Umbilical cord (tissue), 2 donors: ENCODE measurements at places on chromosomes 7 and 10. TPM values are rescaled to one million over a fixed set of nuclear protein-coding genes. Genes with fewer than 3 reads are reported as not detected.

- DNase-seq: no peak
Observed at GRCh38 chr10:119806334-119807130, 66.1 kb downstream of the MCMBP start.

DNA sequence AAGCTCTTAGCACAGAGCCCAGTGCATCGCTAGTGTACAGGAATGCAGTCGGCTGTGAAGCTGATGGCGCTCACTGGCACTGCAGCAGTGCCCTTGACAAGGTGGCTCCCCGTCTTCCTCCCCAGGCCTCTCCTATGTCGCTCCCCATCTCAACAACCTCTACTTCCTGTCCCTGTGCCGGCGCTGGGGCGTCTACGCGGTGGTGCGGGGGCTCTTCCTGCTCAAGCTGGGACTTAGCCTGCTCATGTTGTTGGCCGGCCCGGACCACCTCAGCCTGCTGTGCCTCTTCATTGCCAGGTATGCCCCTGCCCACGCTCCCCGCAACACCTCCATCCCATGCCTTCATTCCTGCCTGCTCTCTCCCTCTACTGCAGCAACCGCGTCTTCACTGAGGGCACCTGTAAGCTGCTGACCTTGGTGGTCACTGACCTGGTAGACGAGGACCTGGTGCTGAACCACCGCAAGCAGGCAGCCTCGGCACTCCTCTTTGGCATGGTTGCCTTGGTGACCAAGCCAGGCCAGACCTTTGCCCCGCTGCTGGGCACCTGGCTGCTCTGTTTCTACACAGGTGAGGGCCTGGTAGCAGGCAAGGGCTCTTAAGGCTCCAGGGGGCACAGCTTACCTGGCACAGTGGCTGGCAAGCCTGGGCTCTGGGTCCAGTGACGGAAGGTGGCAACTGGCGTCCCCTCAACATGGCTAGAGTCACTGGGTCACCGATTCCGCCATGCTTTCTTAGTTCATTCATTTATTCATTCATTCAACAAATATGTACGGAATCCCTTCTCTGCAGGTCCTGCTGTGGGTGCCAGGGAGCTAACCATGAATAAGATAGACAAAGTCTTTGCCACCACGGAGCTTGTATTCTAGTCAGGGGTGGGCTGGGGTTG is 22.3 kb upstream of the C10orf95 start:
- no peak for DNase-seq

- DNase-seq: peak; percentile 28
Observed at GRCh38 chr10:35355971-35356724, 19.8 kb downstream of the CCNY start.

- DNase-seq: peak; percentile 28
Observed at GRCh38 chr7:65832281-65832680, 40.6 kb upstream of the VKORC1L1 start.

ADCY1 gene
- total RNA-seq: 4.6 TPM

DNA sequence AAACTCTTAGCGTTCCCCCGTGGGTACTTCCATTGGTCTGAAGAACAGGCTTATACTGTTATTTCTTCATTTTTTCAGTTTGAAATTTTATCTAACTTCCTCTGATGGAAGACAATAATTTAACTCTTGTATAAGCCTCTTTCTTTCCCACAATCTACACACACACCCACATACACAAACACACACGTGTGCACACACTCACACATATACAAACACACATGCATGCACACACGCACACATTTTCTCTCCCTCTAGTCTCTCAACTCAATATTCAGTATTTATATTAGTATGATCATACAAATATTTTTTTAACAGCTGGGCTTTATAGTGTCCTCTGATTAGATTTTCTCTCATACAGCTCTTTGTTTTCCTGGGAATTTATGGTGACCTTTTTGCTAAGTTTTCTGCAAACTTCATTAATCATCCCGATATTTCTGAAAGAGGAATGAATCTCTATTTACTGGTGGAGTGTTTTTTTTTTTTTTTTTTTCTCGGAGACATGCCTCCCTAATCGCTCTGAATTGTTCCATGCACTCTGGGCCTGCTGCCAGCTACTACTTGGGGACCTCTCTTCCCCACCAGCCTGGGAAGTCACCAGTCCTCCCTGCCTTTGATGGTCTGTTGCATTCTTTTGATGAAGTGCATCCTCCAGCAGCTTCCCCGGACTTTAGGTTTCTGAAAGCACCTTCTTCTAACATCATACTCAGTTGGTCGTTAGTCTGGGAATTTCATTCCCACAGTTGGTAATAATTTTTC is 75.5 kb downstream of the ZNF777 start:
- DNase-seq: no peak

PDZD7 gene
- 0.48 TPM for total RNA-seq

DNA sequence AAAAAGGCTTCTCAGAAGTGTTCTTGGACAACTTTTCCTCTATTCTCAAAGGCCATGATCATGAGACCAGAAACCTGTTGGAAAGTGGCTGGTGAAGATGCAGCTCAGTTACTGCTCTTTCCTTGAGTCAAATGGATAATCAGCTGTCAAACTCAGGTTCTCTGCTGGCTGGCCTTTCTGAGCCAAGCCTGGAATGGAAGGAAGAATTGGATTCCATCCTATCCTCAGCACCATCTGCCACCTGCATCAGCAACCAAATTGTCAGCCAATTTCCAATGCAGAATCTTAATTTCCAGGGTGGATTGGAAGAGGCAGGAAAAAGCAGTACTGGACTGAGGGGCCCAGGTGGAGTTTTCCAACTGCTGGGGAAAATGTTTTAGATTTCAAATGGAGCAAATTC is 631.7 kb downstream of the KCNMA1 start:
- no peak for DNase-seq

DNA sequence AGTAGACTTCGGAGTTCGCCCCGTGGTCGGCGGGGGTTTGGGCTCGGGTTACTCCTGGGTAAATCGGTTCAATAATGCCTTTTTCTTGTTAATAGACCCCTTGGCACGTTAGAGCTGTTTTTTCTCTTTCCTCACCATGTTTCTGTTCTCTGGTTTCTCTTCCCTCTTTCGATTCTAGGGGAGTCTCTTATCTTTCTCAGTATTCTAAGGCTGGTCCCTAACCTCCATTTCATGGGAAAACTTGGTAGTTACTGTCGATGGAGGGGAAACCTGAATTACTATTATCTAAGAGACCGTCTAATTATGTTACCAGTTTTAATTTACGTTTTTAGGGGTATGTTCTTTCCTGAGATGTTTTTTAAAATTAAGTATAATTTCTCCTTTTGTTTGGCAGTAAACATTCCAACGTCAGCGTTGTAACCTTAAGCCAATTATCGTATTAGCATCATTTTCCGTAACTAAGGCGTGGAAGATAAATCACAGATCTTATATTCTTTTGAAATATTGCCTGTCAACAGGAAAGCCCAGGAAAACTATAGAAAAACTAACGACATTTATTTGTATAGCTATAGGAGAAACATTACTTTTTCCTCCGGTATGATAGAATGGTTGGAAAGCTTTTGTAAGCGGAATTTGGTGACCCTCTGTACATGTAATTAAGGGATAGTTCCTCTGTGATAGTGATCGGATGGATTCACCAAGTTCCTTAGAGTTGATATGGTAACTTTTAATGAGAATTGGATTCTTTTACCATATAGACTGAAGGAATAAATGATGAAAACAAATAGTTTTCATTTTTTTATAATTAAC is 847 bp downstream of the BTAF1 start:
- DNase-seq: peak; percentile 19

- DNase-seq: no peak
Observed at GRCh38 chr7:120860156-120860555, 2.2 kb upstream of the TSPAN12 start.

DNA sequence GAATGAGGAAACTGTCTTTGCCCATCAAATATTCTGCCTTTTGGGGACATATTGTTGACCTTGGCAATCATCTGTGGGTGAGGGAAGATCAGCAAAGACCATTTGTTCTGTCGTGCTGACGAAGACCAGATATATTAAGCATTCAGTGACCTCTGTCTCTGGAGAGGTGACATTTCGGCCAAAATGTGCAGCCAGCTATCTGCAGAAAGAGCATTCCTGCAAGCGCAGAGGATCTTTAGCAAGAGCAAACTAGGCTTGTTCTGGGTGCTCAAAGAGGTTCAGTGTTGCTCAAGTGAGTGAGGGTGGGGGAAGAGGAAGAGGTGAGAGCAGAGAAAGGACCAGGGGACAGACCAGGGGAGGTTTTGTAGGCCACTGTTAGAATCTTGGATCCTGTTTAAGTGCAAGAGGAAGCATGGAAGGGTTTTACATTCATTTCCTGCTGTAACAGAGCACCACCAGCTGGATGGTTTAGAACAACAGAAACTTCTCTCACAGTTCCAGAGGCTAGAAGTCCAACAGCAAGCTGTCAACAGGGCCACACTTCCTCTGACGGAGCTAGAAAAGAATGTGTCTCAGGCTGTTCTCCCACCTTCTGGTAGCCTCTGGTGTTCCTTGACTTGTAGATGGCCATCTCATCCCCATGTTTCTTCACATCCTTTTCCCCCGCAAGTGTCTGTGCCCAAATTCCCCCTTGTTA is 11.2 kb downstream of the C10orf120 start:
- DNase-seq: peak; percentile 24

DNA sequence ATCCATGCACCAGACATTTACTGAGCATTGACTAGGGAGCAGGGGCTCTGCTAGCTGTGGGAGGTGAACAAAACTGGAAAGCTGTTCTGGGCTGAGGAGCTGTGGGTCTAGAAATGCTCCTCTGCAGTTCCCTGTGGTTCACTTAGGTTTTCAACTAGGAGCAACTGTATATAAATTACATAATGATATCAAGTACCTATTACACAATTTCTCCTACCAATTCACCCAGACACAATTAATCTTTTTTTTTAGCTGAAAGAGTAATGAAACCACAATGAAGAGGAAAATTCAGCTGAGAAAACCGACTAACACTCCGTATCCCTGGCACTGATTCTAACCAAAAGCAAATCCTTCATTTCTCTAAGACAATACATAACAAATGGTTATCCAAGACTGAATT is 39.4 kb downstream of the COL28A1 start:
- no peak for DNase-seq

DNA sequence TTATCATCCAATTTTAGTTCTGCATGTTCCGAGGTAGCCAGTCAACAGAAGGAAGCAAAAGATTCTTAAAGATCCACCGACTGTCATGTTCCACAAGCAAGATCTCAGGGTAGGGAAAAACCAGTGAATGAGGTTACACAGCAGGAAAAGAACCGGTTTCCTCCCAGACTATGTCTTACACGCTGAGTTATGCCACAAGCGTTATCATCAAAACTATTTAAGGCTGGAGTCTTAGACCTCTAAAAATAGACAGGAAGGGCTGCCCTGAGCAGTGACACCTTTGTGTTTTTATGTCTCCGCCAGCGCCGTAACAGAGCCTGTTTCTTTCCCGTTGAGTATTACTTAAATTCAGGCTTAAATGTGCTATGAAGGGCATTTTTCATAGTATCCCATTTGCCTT is 48.3 kb downstream of the PROSER2 start:
- peak; percentile 73 for DNase-seq

GRCh38 chr10:114276671-114277070 is 37.6 kb downstream of the VWA2 start:
- no peak for DNase-seq

- no peak for DNase-seq
Observed at GRCh38 chr7:494259-494687, 25.4 kb downstream of the PDGFA start.

CLIP2 gene
- 45.0 TPM for total RNA-seq

DNA sequence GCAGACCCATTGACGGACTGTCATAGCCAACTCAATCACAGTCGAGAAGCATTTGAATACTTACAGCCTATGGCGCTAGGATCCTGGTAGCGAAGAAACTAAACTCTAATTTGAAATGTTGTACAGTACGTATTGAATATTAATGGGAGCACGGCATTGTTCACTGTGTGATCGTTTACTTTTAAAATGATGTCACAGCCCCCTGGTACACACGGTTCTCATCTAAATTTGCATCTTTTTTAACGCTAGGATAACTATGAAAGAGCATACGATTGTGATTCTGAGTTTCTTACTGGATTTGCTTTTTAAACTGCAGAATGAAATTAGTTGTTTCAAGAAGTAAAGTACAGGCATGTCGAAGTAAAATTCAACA is 895 bp upstream of the NAPEPLD start:
- DNase-seq: no peak

PARG gene
- 70.3 TPM for total RNA-seq

GRCh38 chr7:155248366-155248756 is 49.3 kb upstream of the INSIG1 start:
- DNase-seq: no peak

UFSP1 gene
- 3.1 TPM for total RNA-seq

GRCh38 chr10:29386342-29386999 is 97.6 kb downstream of the LYZL1 start:
- peak; percentile 41 for DNase-seq

DNA sequence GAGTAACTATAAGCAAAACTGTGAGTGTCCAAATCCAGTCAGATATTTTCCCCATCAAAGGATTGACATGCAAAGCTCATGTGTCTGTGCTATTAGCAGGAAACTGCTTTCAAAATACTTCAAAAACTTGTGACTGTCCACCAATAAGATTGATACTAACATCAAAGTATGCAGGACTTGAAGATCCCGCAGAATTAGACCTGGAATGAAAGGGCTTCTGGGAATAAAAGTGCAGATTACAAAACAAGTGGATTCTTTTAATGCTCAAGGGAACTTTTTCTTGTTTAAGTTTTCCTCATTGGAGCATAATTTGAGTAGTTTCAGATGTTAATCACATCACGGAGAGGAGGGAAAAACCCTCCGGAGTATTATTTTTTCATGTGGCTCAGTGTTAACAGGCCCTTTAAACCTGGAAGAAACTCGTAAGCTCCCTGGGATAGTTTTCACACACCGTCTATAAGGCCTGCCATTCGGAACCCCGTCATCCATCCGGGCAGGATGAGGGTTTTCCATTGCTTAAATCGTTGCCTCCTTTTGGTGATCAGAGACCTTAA is 33.9 kb upstream of the MKX start:
- DNase-seq: peak; percentile 26

GRCh38 chr10:48798481-48799254 is 114.0 kb downstream of the WDFY4 start:
- no peak for DNase-seq

DNA sequence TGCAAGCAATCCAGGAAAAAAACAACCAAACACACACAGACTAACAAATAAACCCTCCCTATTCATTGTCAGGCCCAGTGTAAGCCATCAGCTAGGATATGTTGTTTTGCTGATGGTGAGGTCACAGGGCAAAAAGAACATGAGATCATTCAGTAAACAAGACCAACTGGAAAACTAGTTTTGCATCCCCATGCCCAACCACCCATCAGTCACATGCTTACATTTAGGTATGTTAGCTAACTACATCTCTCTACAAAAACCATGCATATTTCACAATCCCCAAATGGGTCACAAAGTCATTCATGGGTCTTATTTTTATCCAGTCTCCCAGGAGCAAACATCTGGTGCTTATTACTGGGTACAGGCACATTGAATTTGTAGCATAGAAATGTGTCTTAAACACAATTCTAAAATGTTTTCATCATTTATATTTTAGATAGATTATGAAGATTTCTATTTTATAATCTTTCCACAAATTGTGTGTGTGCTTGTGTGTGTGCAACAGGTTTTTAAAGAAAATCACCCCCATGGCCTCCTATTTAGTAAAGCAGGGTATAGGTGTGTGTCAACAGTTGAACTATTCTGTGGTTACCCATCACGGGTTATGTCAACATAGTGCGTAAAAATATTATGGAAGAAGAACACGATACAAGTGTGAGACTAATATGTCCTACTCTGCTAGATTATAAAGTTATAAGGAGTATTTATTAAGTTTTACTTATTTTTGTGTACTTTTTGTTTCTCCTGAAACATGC is 103.8 kb upstream of the AKR1E2 start:
- peak; percentile 6 for DNase-seq

- DNase-seq: peak; percentile 45
Observed at GRCh38 chr7:373818-374705, 84.1 kb downstream of the FOXL3 start.
